Right renal pelvis (tissue), 4 donors: ENCODE measurements at places on chromosomes 12 and 14.

DNA sequence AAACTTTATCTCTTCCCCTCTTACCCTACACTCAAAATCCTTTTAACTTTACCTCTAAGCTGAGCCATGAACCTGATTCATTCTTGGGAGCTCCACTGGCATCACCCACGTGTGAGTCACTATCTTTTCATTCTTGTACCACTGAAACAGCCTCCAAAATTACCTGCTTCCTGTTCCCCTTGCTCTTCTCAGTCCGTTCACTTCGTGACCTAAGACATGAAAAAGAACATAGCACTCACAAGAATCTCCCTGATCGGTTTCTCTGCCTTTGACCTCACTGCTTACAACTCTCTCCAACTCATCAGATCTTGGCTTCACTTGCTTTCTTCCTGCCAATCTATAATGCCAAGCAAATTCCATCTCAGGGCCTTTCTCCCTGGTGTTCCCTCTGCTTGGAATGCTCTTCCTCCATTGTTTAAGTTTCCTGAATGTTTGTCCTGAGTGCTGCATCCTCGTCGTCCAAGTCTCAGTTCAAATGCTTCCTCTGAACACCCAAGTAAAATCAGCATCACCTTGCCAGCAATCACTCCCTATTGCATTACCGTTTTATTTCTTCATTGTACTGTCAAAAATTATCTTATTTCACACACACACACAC lies 9.2 kb downstream of the GLIPR1 start:
- DNase-seq: no peak

DNA sequence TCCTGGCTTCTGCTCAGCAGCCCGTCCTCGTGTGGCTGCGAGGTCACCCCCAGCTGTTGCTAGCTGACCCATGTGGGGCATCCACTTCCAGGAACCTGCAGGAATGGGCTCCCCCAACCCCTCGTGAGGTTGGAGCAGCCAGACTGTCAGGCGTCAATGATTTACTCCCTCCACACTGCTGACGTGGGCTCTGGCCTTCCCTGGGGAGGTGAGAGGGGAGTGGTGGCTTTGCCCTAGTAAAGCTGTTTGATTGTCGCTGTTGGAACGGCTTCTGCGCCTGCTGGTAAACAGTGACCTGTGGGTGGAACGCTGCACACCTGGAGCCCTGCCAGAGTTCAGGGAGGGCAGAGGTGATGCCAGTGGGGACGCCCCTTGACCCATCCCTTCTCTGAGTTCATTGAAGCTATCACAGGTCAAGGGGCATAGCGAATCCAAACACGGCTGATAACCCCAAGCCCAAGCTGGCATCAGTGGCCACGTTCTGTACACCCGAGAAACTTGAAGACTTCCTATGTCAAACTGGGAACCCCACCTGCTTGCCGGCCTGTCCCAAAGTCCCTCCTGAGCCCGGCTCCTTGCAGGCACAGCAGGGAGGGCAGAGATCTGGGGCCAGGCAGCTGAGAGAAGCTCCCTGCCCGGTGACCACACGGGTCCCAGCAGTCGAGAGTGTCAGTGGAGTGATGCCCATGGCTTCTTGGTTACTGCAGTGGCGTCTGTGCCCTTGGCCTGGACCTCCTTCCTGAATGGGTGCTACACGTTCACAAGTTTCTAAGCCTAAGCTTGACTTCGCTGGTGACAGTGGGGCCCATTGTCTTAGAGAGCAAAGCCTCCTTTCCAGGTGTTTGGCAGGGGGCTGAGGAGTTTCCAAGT lies 2.7 kb downstream of the ASPG start:
- no peak for DNase-seq

- DNase-seq: no peak
Observed at GRCh38 chr14:96053600-96054381, 14.6 kb downstream of the C14orf132 start.

- no peak for DNase-seq
Observed at GRCh38 chr14:76832503-76832988, 6.3 kb downstream of the LRRC74A start.

DNA sequence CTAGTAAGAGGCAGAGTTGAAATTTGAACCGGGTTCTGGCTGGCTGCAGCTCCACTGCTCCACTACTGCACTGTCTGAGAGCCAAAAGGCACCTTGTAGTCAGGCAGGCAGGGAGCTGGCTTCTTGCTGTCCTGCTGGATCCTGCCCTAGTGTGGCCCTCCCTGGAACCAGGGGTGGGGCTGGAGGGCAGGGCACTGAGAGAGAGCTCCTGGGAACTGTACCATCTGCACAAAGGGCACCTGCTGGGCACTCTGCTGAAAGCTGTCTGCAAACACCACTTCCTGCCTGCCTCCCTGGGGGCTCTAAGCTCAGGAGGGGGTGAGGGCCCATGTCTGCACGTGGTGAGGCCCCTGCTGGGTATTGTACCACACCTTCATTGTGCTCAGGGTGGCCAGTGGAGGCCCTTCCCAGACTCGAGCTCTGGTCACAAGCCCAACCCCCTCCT lies 19.0 kb upstream of the TCL1B start:
- DNase-seq: no peak

- no peak for DNase-seq
Observed at GRCh38 chr14:22463763-22464173, 125.3 kb downstream of the DAD1 start.

GRCh38 chr12:52806821-52807543 lies 6.9 kb downstream of the KRT4 start:
- no peak for DNase-seq

GRCh38 chr12:1668833-1669543 lies 21.9 kb upstream of the ADIPOR2 start:
- no peak for DNase-seq
